ENCODE measurements at places on chromosomes 11 and 22.

- no peak for DNase-seq
These were observed 23.3 kb upstream of the CCDC34 start for GRCh38 chr11:27386181-27386845.

GRCh38 chr11:17722000-17722643, 2.8 kb downstream of the MYOD1 start:
- DNase-seq = no peak

DNA sequence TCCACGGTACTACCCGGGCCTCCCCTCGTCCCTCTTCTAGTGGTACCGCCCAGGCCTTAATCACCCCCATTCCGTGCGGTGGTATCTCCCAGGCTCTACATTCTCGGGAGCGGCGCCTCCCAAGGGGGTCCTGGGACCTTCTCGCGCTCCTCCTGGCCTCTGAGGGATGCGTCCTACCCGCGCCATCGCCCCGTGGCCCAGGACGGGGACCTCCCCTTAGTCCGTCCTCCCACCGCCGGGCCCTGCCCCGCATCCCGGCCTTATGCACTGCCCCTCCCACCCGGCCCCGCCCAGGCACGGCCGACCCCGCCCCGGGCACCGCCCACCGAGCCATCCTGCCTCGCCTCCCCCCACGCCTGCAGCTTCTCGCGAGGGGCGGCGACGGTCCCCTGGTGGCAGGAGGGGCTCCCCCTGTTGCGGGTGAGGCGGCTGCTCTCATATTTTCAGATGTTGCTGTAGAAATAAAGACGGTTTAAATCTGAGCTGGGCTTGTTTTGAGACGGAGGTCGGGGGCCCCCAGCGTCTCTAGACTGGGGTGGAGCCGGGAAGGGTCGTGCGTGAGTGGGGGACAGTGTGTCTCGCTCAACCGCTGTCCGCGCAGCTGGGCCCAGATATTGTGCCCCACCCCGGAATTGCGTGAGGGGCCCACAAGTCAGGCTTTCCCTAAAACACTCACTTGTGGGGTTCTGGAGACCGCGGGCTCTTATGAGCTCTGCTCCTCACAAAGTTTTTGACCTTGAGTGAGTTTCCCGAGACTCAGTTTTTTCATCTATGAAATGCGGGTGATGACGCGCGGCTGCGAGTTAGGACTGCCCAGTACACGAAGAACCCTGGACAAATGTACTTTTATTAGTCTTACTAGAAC, 828 bp upstream of the RAB1B start:
- DNase-seq = peak; percentile 88

DNA sequence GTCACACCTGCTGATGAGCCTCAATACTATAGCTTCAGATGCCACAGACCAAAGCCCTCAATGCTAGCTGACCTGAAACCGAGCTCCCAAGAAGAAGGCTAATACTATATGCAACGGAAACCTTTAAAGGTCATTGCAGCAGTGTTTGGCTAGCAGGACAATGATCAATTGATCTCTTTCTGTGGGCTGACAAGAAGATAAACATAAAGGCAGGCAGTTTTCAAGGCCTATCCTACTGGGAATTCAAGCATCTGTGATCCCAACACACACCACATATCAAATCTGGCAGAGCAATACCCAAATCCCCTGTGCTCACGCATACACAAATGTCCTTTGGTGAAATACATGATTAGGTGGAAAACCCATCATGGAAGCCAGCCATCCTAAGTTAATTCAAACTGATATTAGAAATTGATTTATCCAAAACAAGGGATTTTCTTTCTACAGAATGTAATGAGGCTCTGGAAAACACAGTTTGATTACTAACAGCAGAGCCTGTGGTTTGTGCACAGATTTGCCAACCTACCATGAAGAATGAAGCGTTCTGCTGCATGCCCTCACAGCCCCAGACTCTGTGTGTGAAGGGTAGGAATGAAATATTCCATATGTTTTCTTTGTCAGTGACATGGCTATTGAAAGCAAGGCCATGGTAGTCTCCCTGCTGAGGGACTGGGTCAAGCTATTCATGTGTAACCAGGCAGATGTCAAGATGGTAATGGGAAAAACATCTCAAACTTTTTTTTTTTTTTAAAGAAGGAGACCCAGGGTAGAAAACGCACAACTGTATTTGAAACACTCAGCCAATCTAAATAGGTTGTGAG, 12.2 kb downstream of the LGR4 start:
- no peak for DNase-seq

Measured in mucosa of gallbladder (tissue), 1 donor.